ENCODE measurements at places on chromosomes 2 and 18. TPM values are rescaled to one million over a fixed set of nuclear protein-coding genes. Genes with fewer than 3 reads are reported as not detected.

DNA sequence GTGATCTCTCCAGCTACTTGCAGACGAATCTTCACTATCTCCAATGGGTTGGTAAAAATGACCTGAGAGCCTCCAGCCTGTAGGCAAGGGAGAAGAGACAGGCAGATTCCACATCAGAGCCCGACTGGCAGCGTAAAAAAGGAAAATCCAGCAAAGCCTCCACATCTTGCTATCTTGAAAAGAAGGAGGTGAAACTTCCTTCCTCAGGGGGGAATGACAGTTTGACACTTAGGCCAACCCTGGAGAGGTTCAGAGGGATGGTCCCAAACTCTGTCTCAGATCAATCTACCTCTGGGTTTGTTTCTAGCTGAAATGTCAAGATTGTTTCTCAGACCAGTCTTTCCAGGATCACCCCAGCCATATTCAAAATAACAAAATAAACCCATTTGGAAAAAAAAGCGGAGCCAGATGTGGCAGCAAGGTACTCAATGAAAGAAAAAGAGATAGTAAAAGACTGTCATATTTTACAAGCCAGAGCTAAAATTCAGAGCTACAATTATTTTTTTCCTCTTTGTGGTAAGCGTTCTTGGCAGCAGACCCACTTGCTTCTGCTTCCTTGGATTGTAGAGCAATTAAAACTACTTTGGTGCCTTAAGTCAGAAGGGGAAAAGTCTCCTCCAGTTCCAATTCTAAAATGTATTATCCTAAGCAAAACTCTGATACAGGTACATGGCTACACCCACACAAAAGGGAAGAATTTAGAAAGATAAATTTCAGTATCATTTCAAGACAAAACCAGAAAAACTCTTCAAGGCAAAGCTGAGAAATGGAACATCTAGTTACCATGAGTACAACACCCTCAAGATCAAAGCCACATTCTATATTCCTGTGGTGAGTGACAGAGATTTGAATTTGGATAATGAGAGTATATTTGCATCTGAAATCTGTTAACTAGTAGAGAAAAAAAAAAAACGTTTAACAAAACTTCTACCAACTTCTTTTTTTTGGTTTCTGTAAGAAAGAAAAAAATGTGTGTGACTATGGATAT lies 100.1 kb downstream of the SLC25A12 start:
- no peak overlapping the region for H3K27ac ChIP-seq
- H3K36me3 ChIP-seq: peaks cover 3% of the 10 kb centered on the region
- DNase-seq: no peak
- no peak overlapping the region for H3K4me3 ChIP-seq

DNA sequence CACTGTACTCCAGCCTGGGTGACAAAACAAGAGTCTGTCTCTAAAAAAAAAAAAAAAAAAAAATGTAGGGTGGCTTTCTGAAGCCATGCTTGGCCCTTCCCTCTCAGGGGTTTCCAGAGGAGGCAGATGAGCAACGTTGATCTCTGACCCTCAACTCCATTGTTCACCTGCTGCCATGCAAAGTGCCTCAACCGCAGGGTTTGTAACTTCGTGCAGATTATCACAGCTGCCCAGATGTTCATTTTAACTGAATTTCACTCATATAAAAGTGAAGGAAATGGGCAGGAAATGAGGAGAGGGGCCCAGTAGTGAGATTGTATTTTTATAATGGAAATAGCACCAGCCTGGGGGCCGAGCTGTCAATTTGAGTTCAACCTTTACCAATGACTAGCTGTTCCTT lies 14.9 kb upstream of the B3GNT2 start:
- no peaks in the 10 kb centered on the region for H3K4me1 ChIP-seq
- H3K27ac ChIP-seq: no peak overlapping the region
- DNase-seq: no peak
- no peaks in the 10 kb centered on the region for H3K36me3 ChIP-seq
- H3K4me3 ChIP-seq: no peak overlapping the region

Gene MALL
- total RNA-seq: 7.7 TPM

- peak overlapping the region; percentile 61 for H3K4me3 ChIP-seq
- no peaks in the 10 kb centered on the region for H3K27me3 ChIP-seq
- peak overlapping the region; percentile 94 for H3K27ac ChIP-seq
- DNase-seq: peak; percentile 50
- H3K4me1 ChIP-seq: peaks cover 76% of the 10 kb centered on the region
- H3K36me3 ChIP-seq: no peaks in the 10 kb centered on the region
Observed at GRCh38 chr2:157838442-157839161, 37.5 kb downstream of the ACVR1 start.

DNA sequence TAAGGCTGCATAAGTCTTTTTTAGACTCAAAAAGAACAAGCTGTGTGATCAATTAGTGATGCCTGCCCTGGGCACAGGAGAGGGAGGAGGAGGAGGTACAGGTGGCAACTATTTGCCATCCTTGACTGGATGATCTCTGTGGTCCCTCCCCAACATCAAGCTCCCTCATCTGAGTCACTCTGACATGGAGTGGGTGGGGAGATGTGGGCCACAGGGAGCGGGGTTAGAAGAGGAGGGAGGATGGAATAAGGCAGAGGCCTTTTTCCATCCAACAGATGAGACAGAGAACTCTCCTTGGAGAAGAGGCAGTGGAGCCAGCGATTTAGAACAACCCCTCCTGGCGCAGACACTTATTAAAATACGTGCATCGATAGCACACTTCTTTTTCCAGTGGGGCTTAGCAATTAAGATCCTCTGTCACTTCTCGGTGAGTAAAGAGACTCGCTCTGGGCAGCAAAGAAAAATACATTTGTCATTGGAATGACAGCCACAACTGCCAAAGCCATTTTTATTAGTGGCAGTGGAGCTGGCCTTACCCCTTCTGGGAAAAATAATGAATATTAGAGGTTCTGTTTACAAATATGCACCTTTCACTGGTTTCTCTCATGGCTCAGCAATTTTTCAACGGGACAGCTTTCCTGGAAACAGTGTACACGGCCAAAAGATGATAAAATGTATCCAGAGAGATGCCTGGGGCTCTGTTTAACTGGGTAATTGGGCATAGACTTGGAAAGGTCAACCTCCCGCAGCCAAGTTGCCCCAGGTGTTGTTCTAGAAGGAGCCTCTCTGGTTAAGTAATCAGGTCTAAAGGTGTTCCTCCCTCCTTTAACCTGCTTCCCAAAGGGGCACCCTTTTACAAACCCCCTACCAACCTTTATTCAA lies 238.4 kb upstream of the CXCR4 start:
- no peaks in the 10 kb centered on the region for H3K4me1 ChIP-seq
- no peak overlapping the region for H3K4me3 ChIP-seq
- no peak for DNase-seq
- H3K36me3 ChIP-seq: no peaks in the 10 kb centered on the region
- H3K27me3 ChIP-seq: no peaks in the 10 kb centered on the region
- H3K27ac ChIP-seq: no peak overlapping the region

Gene SCN3A
- 0.10 TPM for total RNA-seq

DNA sequence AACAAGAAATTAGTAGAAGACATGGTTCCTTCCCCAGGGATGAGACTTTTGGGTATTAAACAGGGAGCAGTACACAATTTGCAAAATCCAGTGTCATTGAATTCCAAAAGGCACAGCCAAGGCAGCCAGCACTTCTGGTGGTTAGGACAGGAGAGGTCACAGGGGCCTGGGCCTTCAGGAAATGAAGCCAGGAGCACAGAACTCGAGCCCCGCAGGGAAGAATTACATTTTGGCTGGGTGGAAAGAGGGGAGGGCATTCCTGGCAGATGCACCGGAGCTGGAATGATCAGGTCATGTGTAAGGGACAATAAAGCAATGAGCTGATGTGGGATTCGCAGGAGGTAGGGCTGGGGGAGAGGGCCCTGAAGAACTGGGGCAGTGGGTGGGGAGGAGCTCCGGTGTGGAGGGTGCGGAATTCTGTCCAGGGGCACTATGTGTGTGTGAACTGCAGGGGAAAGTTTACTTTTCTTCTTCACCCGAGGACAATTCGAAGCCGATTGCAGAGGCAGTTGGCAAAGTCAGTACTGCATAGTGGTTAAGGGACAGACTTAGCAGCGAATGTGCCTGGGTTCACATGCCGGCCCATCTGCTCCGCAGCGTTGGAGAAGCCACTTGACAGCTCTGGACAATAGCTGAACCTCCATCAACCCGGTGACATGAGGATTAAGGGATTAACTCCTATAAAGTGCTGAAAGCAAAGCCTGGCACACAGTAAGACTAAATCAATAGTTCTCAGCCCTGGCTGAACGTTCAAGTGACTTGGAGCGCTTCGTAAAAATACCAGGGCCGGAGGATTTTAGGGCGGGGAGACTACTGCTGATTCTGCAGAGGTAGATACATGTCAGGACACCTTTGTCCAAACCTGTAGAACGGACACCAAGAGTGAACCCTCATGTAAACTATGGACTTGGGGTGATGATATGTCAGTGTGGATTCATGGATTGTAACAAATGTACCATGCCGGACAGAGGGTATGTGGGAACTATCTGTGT lies 36.4 kb downstream of the ALPK2 start:
- no peaks in the 10 kb centered on the region for H3K36me3 ChIP-seq
- H3K27ac ChIP-seq: peak overlapping the region; percentile 78
- H3K4me3 ChIP-seq: no peak overlapping the region
- no peaks in the 10 kb centered on the region for H3K27me3 ChIP-seq
- DNase-seq: no peak

- no peaks in the 10 kb centered on the region for H3K27me3 ChIP-seq
- H3K4me3 ChIP-seq: no peak overlapping the region
- H3K27ac ChIP-seq: no peak overlapping the region
- H3K36me3 ChIP-seq: peaks cover 5% of the 10 kb centered on the region
- DNase-seq: no peak
- no peaks in the 10 kb centered on the region for H3K4me1 ChIP-seq
Observed at GRCh38 chr18:26327062-26327461, 100.8 kb downstream of the TAF4B start.

- no peaks in the 10 kb centered on the region for H3K27me3 ChIP-seq
- no peak for DNase-seq
- H3K27ac ChIP-seq: no peak overlapping the region
- H3K36me3 ChIP-seq: no peaks in the 10 kb centered on the region
Observed at GRCh38 chr2:76491503-76491902, 780.8 kb upstream of the GCFC2 start.

DNA sequence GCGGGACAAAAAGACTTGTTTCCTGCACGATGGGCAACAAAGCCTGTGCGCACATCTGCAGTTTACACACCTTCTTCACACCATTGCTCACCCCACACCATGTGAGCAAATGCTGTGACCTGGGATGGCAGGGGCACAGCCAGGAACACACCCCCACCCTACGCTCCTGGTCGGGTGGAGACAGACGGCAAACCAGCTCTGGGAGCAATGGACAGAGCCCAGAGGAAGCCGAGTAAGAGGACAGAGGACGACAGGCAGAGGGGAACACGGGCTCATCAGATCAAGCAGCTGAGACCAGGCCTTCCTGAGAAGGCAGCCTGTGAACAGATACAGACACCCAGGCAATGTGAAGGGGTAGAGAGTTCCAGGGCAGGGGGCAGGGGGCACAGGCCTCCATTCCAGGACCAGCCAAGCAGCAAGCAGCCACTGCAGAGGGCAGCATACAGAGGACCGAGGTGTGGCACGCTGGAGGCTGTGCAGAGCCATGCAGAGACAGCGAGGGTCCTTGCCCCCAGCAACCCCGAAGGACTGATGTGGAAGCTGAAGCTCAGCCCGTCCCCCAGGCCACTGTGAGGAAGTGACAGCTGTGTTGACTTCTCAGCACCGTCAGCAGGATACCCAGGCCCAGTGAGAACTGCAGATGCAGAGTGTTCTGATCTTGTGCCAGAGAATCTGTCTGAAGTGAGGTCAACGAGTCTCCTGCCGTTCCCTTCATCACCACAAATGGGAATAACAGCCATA lies 46.2 kb downstream of the PARD6G start:
- no peaks in the 10 kb centered on the region for H3K36me3 ChIP-seq
- H3K4me3 ChIP-seq: no peak overlapping the region
- H3K4me1 ChIP-seq: no peaks in the 10 kb centered on the region

DNA sequence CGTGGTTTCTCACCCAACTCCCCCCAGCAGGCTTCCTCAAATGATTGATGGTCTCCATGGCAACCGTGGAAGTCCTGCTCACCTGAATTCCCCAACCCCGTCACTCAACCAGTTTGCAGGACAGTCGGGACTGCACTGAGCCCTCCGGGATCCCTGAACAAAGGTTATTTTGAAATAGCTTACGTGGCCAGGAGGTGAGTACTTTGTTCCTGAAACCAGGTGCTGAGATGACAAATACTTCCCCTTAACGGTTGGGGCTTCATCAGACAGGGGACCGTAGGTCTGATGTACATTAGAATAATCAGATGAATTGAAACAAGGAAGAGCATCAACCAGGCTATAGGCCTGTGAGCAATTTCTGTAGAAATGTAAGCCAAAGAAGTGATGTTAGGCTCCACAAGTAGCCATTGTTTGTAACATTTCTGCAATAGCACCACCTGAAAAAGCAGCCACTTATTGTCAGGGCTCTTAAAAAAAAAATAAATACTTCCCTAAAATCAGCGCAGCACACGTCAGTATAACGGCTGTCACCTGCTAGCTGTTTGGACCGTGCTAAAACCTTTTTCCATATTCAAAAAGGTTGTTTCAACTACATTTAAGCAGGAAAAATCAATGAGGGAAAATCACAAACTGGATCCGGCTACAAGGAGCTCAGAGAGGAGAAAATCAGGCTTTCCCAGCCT lies 206.4 kb upstream of the ID2 start:
- H3K4me1 ChIP-seq: no peaks in the 10 kb centered on the region
- no peaks in the 10 kb centered on the region for H3K27me3 ChIP-seq
- no peaks in the 10 kb centered on the region for H3K36me3 ChIP-seq
- no peak for DNase-seq

DNA sequence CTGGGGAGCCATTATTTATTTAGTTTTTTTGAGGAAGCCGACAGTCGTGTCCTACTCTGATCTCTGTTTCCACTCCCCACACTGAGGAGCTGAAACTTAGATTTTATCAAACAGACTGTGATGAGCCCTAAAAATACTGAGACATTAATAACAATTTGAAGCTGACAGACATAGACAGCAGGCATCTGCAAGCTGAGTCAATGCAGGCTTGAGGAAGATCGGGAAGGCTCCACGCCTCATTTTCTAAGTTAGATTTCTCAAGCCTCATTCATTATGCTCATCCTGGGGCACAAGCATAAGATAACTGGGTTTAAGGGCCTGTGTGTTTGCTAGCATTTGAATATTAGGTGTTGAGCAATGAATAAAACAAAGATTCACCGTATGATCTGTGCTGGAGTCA lies 26.3 kb downstream of the EFR3B start:
- H3K4me1 ChIP-seq: peaks cover 25% of the 10 kb centered on the region
- no peaks in the 10 kb centered on the region for H3K27me3 ChIP-seq
- no peak overlapping the region for H3K27ac ChIP-seq
- H3K4me3 ChIP-seq: no peak overlapping the region

DNA sequence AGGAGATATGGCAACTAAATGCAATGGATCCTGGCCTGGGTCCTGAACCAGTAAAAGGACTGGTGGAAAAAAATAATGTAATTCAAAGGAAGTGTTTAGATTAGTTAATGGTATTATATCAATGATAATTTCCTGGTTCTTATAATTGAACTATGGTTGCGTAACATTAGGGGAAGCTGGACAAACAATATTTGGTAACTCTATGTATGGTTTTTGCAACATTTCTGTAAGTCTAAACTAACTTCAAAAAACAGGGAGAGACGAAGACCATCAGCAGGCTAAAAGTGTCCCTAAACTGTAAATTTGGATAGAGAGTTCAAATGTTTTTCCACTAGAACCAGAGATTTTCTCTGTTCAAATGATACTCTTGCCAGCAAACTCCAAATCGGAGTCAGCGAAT lies 36.9 kb downstream of the KLF7 start:
- H3K4me1 ChIP-seq: peaks cover 14% of the 10 kb centered on the region
- no peaks in the 10 kb centered on the region for H3K27me3 ChIP-seq
- no peaks in the 10 kb centered on the region for H3K36me3 ChIP-seq
- no peak overlapping the region for H3K4me3 ChIP-seq
- no peak for DNase-seq

Gene IL36B
- not detected for total RNA-seq

Measured in psoas muscle (tissue), 8 donors.